ENCODE measurements at places on chromosomes 6 and 20. TPM values are rescaled to one million over a fixed set of nuclear protein-coding genes. Genes with fewer than 3 reads are reported as not detected.

BTNL2 gene
- not detected for total RNA-seq

C20orf144 gene
- 0.32 TPM for total RNA-seq

CCN6 gene
- total RNA-seq, result not detected

RAMACL gene
- total RNA-seq, result 0.59 TPM

LIN28B gene
- total RNA-seq, result not detected

SLC25A27 gene
- total RNA-seq, result 1.5 TPM

ERVFRD-1 gene
- total RNA-seq, result not detected

TDRD6 gene
- total RNA-seq, result not detected

MAS1 gene
- not detected for total RNA-seq

NMBR gene
- total RNA-seq, result not detected

CD24 gene
- total RNA-seq, result 0.38 TPM

OR2J3 gene
- not detected for total RNA-seq

SCGN gene
- total RNA-seq, result not detected

PGC gene
- total RNA-seq, result not detected

LGSN gene
- not detected for total RNA-seq

TRPC4AP gene
- total RNA-seq, result 48.2 TPM

SESN1 gene
- total RNA-seq, result 10.3 TPM

IL17A gene
- 0.61 TPM for total RNA-seq

PRDM13 gene
- not detected for total RNA-seq

PRL gene
- total RNA-seq, result not detected

FOXQ1 gene
- not detected for total RNA-seq

UST gene
- total RNA-seq, result 8.1 TPM

TBC1D22B gene
- total RNA-seq, result 13.1 TPM

LHFPL5 gene
- total RNA-seq, result not detected

ABHD16B gene
- total RNA-seq, result 0.13 TPM

VPS52 gene
- total RNA-seq, result 48.0 TPM

NRN1 gene
- 0.86 TPM for total RNA-seq

DEFB124 gene
- not detected for total RNA-seq

UBD gene
- total RNA-seq, result 1.8 TPM

GHRH gene
- total RNA-seq, result not detected

ID1 gene
- total RNA-seq, result 0.44 TPM

CEP85L gene
- total RNA-seq, result 30.4 TPM

GNAS-AS1 gene
- total RNA-seq, result 1.3 TPM

PPARD gene
- 17.8 TPM for total RNA-seq

COL12A1 gene
- not detected for total RNA-seq

QRSL1 gene
- total RNA-seq, result 22.9 TPM

ENPP4 gene
- 11.6 TPM for total RNA-seq

SCRT2 gene
- total RNA-seq, result not detected

RIMS1 gene
- not detected for total RNA-seq

DEFB126 gene
- total RNA-seq, result not detected

TNXB gene
- total RNA-seq, result 1.3 TPM

ULBP1 gene
- 1.3 TPM for total RNA-seq

PKIB gene
- not detected for total RNA-seq

BPIFB1 gene
- total RNA-seq, result not detected

MTG2 gene
- 45.8 TPM for total RNA-seq

WFDC8 gene
- not detected for total RNA-seq

EIF6 gene
- total RNA-seq, result 190 TPM

BPIFA1 gene
- not detected for total RNA-seq

PDRG1 gene
- total RNA-seq, result 19.9 TPM

UNC5CL gene
- 1.0 TPM for total RNA-seq

TFAP2D gene
- not detected for total RNA-seq

ANKRD66 gene
- not detected for total RNA-seq

BRD2 gene
- total RNA-seq, result 333 TPM
